Epithelial cell of alveolus of lung (primary cell): ENCODE measurements at places on chromosomes 3 and 15. TPM values are rescaled to one million over a fixed set of nuclear protein-coding genes. Genes with fewer than 3 reads are reported as not detected.

Gene ADIPOQ
- total RNA-seq = not detected in 2 replicates

Gene DAZL
- not detected in 2 replicates for total RNA-seq

Gene DCLK3
- 0.39 TPM in 1 of 2 replicates, not detected in the other for total RNA-seq

Gene PLSCR2
- 0.72 TPM in 1 of 2 replicates, not detected in the other for total RNA-seq

Gene HIGD2B
- not detected in 2 replicates for total RNA-seq

Gene FILIP1L
- 12.6 and 42.7 TPM in 2 replicates for total RNA-seq

Gene GOLGA8S
- not detected in 2 replicates for total RNA-seq

Gene GPR87
- 2.8 TPM in 1 of 2 replicates, not detected in the other for total RNA-seq

Gene TMEM212
- not detected in 2 replicates for total RNA-seq

Gene CHRNA3
- total RNA-seq = not detected in 2 replicates

Gene ITIH1
- not detected in 2 replicates for total RNA-seq

Gene TNNC1
- total RNA-seq = 0.26 and 4.8 TPM in 2 replicates

Gene SKOR1
- total RNA-seq = 0.13 and 1.5 TPM in 2 replicates

Gene SLMAP
- total RNA-seq = 35.4 and 64.0 TPM in 2 replicates

Gene SH2D7
- not detected in 2 replicates for total RNA-seq

Gene EPHB3
- total RNA-seq = 0.39 and 7.7 TPM in 2 replicates

Gene CADPS
- total RNA-seq = 1.9 and 5.6 TPM in 2 replicates

Gene EOMES
- not detected in 2 replicates for total RNA-seq

Gene TYRO3
- 10.1 and 12.4 TPM in 2 replicates for total RNA-seq

Gene GLDN
- total RNA-seq = 0.08 and 2.1 TPM in 2 replicates

Gene PARP16
- total RNA-seq = 4.4 and 8.5 TPM in 2 replicates

Gene NUSAP1
- 40.2 and 53.8 TPM in 2 replicates for total RNA-seq

Gene CMTM8
- 2.2 and 3.3 TPM in 2 replicates for total RNA-seq

Gene DUOXA2
- total RNA-seq = under 0.01 TPM in 1 of 2 replicates, not detected in the other
